ENCODE measurements at places on chromosomes 5 and 9.

DNA sequence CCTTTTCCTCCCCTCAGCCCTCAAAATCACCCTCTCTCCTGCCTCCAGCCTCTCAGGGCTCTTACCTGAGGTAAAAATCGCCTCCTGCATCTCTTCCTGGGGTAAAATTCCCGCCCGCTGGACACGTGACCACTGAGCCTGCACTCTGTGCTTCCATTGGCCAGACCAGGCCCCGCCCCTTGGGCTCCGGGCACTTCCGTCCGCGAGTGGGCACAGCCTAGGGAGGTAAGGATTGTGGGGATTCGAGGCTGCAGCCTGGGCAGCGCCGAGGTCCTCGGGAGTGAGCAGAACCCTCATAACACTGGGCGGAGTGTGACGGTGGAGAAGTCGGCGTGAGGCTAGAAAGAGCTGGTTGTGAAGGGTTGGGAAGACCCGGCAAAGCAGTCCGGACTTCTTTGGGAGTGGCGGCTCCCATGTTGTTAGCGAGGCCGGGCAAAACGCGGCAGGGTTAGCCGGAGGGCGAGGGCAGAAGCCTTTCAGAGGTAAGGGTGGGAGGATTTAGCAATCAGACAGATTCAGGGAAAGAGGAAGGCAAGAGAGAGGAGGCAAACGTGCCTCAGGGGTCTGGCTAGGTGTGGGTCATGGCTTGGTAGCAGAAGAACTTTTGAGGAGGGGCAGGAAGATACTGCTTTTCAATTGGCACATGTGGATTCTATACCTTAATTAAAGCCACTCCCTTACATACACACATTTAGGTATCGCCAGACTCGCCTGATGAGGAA, at the start of gene SHOC1:
SHOC1 (minus strand) TSS at position 103 of the 722 bp plus-strand sequence. CDS start 3,519 bp downstream, outside the sequence.
- no peak for DNase-seq

DNA sequence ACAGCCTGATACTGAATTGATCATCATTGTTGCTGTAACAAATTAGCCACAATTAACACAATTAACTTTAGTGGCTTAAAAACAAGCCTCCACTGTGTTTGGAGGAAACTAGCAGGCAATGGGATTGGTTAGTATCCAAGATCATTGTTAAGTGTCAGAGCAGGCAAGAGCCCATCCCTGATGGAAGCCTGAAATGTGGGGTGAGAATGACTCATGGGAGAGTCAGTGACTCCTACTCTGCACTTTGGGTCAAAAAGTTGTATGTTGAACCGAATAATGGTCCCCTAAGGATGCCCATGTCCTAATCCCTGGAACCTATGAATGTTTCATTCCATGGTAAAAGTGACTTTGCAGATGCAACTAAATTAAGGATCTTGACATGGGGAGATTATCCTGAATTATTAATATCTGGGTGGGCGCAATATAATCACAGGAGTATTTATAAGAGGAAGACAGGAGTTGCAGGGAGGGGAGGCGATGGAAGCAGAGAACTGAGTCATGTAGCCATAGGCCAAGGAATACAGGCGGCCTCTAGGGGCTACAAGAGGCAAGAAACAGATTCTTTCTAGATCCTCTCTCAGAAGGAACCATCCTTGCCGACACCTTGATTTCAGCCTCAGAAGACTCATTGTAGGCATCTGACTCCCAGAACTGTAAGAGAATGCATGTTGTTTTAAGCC, 28.8 kb downstream of the ALG2 start:
- DNase-seq: no peak

GRCh38 chr9:110112792-110113191, 95.2 kb downstream of the C9orf152 start:
- DNase-seq: no peak

DNA sequence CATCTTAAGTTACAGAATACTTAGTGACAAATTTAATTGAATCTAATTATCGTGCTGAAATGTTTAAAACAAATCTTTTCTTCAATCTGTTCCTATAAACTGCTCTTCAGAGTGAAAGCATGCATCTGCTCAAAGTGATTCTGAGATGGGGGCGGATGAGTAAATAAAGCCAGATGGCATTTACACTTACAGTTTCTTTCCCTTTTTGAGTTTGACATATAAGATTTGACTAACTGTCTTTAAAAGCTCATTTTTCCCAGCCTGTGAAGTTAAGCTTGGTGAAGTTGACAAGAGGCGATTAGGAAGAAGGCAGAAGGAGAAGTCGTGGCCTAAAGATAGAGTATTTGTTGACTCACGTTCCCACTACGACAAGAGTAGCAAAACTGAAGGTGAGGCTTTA, 137.4 kb downstream of the LPAR1 start:
- no peak for DNase-seq

DNA sequence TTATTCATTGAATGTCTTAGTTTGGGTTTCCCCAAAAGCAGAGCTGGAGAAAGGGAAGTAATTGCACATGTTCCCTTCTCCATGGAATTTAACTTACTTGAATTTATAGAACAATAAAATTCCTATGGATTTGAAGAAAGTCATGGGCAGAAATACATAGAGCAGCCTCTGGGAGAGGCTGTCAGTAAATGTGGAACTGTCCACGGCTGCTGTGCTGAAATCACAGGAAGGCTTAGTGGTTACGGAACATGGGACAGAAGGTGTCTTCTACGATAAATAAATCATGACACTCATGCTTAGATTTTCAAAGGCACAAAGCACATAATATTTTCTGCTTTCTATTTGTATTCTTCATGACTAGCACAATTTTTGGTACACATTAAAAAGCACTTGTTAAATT, 440.6 kb upstream of the IZUMO3 start:
- DNase-seq: no peak

- DNase-seq: no peak
Measured at GRCh38 chr9:20294046-20294750, 328.1 kb downstream of the MLLT3 start.

DNA sequence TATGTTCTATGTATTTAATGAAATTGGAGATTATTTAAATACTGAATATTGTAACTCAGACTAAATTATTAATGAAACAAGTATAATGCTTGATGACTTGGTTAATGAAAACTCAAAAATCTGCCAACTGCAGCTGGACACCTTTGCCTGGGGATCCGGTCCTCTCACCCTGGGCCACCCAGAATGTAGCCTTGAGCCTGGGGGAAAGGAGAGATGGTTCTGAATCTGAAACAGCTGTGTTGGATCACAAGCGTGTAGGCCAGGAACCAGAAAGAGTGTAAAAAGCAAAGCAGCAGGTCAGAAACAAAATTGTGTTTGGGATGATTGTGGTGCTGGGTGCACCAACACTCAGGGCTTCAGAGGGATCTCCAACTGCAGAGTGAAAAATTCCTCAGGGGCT, 38.5 kb downstream of the ADAMTS16 start:
- DNase-seq: no peak

- DNase-seq: no peak
Measured at GRCh38 chr5:115952588-115952987, 9.7 kb upstream of the LVRN start.

DNA sequence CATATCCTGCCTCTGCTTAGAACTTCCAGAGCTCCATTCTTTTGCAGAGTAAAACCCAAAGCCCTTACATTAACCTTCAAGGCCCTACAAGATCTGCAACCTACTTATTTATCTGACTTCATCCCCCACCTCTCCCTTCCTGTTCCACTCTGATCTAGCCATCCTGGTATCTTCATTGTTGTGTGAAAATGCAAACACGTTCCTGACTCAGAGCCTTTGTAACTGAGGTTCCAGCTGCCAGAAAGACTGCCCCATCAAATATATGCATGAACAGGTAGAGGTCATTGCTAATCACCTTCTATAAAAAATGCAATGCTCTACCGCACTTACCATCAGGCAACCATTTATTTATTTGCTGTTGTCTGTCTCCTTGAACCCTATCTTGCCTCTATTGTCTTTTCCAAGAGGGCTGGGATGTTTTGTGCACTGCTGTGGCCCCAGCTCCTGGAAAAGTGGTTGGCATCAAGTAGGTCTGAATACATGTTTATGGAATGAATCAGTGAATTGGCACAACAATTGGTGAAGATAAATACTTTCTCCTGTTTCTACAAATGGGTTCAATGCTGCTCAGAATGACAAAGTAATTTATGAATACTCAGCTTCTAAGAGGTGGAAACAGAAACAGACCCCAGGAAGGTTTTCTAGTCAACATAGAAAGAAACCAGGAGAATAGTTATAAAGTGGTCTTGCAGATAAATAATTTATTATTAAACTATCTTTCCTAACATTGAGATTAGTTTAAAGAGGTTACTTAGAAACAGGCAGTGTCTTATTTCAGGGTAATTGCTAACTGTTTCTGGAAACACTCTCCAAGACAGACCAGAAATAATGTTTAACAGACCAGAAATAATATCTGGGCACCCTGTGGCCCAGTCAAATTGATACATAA, 230.6 kb upstream of the CD180 start:
- DNase-seq: no peak

DNA sequence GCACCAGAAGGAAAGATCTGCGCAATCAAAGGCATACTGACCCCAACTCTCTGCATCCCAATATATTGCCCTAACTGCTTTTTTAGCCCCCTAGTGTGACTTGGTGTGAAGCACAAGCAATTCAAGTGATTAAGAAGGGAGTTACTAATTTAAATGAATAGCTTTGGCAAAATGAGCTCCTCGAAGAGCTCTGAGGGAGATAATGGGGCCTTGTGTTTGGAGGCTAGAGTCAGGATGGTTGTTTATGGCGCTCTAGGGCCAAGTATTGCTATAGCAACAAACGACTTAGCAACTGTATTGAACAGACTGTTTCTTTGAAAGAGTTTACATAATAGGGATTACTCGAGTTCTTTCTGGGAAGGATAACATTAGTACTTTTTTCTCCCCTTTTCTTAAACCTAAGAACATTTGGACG, 11.5 kb upstream of the C5orf58 start:
- DNase-seq: no peak

DNA sequence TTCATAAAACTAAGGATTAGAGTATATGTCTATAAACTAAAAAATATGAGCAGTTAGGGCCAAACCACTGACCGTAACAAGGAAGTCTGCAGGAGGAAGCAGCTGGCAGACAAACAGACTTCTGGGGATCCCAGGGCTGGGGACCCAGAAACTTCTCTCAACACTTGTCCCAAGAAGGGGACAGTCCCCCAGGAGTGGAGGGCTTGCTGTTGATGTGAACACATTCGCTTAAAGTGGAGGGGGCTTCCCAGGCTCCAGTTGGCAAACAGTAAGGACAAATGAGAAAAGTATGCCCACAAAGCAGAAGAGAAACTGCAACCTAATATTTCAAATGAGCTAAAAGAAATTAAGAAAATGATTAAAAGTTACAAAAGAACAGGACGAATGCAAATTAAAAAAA, 83.7 kb downstream of the PDE8B start:
- DNase-seq: no peak

- DNase-seq: no peak
Measured at GRCh38 chr9:3857673-3858072, 331.9 kb upstream of the RFX3 start.
